ENCODE measurements at places on chromosomes 7 and 10.

GRCh38 chr10:3222068-3222467 is 49.5 kb upstream of the PITRM1 start:
- no peak for DNase-seq

- no peak for DNase-seq
Observed at GRCh38 chr7:55550841-55551537, 21.3 kb downstream of the VOPP1 start.

GRCh38 chr7:143292876-143293275 is 4.7 kb downstream of the CASP2 start:
- DNase-seq = no peak

DNA sequence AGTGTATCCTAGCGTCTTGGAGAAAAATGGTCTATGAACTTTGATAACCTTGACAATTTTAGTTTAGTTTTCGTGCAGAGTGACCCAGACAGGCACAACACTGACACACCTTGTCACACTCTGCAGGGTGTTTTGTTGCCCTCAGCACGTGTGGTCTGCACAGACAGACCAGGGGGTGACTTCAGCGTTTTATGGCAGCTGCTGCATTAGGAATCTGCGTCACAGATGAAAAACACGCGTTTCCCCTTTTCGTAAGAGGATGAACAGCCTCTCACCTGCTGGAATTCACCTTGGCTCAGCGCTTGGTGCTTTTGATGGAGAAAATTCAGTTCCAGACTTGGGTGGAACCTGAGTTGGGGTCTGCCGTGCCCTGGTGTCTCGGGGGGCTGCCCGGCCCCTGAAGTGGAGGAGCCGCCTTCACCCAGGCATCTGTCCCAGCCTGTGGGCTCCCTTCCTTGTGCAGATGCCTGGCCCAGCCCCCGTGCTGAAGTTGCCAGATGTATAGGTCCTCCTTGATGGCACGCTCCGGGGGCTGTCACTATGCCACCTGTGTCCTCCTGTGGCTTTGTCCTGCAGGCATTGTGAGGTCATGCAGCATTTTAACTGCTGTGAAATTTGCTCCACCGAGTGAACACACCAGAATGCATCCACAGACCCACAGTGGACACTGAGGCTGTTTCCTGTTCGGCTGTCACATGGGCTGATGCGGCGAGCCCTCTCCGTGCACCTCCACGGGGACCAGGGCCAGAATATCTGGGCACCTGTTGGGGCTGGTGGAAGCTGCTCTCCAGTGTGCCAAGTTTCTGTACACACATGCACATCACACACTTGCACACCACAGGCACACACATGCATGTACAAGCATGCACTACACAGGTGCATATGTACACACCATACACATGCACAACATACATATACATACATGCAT is 18.3 kb downstream of the INPP5A start:
- DNase-seq = no peak

- no peak for DNase-seq
Observed at GRCh38 chr10:119217991-119218490, 10.7 kb downstream of the GRK5 start.

GRCh38 chr7:142956951-142957623 is 5.1 kb downstream of the KEL start:
- DNase-seq = no peak

GRCh38 chr10:12650538-12651298 is 301.4 kb downstream of the CAMK1D start:
- no peak for DNase-seq

DNA sequence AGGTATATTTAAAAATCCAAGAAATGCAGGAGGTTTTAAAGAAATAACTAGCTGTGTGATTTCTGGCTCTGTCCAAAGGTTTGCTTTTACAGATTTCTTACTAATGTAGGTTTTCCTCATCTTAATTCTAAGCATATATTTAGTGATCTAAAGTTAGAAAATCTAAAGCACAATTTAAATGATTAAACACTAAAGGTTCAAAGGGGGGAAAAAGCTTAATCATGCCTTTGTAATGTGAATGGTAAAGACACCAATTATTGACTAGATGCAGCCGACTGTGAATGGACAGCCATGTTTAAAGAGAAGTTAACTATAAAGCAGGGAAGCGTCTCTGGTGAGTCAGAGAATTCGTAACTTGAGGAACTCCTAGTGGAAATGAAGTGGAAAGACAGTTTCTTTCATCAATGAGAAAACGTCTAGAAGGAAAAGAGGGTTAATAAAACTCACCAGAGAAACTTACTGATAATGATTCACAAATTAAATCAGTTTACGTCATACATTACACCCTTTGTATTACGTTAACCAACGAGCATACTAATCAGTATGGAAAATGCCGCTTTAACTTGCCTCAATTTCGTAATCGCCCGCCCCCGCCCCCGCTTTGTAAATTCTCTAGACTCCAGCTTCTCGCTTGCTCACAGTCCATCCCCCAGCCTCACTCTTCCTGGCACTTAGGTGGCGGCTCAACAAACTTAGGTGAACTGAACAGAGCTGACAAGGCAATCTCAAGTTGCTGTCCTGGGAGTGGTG is 1.1 kb upstream of the HBP1 start:
- peak; percentile 77 for DNase-seq

DNA sequence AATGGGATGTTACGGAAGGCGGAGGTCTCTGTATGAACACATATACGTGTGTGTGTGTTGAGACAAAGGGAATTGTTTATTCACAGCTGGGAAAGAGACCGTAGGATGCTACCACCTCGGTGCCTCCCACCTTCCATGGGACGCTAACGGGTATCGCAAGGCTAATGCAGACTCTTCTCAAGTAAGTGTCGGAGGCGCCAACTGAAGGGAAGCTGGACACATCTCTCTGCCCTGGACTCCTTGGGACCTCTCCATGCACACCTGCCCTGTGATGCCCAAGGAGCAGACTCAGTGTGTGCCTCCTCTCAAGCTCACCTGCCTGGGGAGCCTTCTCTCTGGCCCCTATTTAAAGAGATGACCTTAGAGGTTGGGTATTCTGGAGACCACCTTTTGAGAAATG is 230.9 kb downstream of the DNAJB6 start:
- DNase-seq = no peak

DNA sequence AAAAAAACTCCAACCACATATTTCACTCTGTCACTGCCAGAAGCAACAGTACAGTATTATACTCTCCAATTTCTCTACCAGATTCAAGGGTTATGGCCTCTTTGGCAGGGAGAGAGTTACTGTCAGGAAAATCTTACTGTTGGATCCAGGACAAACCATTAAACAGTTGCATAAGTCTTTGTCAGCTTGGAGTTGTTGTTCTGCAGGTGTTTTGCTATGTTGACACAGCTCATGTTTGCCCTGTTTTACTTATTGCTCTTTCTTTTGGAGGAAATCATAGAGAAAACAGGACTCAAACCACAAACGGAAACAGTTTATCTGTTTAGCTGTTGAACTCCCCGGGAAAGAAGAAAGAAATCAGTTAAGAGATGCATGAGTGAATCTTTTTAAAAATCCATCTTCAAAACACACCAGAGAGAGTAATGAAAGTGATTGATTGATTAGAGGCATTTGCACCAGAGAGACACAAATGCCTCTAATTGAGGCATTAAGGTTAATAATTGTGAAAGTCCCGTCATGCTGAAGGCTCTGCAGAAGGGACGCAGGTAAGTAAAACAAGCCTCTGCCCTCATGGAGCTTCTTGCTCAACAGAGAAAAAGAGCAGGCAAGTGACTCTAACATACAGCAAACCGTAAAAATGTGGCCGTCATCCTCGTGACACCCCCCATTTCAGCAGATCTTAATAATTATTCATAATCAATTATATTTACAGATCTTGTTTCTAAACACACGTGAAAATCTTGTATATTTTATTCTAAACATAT is 38.7 kb upstream of the ARHGAP21 start:
- DNase-seq = no peak

DNA sequence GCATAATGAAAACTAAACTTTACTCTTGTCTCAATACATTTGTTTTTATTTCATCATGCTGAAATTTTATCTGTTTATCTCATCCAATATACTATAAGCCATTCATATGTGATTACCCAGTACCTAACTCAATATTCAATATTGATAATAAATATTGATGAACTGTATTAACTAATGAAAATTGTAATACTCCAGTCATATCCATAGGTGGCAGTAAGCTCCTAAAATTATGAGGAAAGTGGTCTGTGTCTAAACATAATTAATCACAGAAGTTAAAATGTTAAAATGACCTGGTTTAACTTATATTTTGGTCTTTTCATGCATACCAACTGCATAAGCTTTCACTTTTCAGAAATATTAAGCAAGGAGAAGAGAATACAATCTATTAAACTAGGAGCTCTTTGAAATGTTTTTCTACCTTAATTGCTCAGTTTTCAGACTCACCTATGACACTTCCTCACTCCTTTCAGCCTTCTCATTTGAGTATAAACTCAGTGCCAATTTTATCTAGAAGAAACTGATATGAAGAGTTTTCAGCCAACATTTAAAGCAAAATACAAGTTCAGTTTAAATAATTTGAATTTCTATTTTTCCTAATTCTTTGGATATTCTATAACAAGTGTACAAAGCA is 30.5 kb upstream of the VWDE start:
- DNase-seq = no peak

DNA sequence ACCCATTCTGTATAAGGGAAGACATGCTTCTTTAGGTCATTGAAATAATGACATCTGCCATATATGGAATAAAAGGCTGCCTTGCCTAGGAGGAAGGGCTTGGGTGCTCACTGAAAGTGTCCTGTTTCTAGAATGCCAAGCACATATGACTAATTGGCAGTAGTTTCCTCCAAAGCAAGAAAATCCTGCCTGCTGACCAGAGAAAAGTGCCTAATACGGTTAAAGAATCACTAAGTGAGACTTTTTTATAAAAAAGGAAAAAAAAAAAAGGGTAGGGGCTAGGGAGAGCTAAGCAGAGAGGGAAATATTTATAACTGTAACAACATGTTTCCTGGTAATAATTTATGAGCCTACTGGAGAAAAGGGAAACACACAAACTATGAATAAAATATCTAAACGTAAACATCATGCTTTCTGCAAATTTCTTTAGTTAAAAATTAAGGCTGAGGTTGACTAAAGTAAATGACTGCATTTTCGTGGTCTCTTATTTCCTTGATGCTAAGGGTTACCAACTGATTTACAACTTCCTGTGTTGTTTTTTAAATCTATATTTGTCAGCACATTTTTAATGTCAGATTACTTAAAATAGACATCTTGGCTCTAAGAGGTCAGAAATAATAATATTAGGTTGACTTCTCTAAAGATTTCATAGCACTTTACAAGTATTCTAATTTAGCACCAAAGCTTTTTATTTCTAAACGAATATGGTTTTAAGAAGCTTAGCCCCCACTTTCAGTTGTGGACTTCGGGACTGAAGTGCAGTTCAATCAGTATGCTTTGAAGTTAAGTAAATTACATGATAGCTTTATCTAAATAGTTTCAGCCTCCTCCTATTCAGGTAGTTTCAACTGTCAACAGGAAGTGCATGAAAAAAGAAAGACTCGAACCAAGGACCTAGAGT is 89.6 kb downstream of the CABCOCO1 start:
- no peak for DNase-seq

DNA sequence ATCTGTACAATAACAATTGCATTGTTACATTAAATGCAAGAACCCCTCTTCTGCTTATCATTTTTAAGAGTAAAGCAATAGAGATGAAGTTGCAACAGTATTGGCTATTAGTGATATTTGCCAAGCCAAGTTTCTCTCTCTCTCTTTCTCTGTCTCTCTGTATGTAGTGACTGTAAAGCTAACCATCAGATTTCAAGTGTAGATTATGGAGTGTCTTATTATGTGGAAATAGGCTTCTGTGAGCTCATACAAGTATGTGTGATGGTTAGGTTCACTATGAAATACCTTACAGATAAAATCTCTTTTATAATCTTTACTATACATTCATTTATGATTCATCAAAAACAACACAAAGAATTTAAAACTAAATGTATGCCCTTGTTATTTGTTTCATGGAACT is 28.6 kb upstream of the NRP1 start:
- no peak for DNase-seq

- DNase-seq = no peak
Observed at GRCh38 chr10:103872137-103872931, 17.0 kb upstream of the SH3PXD2A start.

DNA sequence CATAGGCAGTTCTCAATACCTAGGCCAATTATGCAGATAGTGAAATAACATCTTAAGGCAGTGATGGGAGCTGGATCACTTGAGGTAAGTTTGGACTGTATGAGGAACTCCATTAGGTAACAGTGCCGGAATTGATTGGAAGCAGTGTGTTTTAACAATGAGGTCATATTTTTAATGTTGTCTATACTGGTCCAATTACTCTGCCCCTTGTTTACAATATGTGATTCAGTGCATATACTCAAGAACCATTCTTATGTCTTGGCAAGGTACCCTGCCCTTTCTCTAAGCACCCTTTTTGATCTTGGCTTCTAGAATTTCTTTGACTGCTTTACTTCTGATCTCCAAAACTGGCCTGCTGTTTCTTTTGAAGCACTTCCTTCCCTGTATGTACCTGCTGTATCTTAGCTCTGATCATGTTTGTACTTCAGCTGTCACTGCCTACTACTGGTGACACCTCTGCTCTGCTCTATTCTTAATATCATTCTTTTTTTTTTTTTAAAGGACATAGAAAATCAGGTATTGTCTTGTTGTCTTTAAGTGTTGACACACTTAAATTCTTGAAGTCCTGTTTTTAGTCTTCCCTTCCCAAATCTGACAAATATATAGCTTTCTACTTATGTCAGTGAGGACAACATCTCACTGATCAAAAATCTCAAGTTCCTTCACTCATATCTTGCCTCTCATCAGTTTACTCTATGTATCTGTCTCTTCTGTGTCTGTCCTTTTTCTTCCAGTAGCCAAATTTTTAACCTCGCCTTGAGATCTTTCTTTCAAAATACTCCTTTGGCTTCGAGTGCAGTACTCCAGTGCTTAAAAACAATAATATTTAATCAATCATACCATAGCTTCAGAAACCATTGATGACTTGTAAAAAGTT is 46.4 kb upstream of the RPA3 start:
- DNase-seq = no peak

GRCh38 chr7:16498122-16498521 is 28.5 kb upstream of the LRRC72 start:
- DNase-seq = no peak

GRCh38 chr10:76191336-76191735 is 759.9 kb downstream of the LRMDA start:
- DNase-seq = no peak

- DNase-seq = no peak
Observed at GRCh38 chr7:124022551-124022950, 10.3 kb downstream of the TMEM229A start.

GRCh38 chr10:28459453-28460144 is 73.3 kb upstream of the WAC start:
- no peak for DNase-seq

- DNase-seq = no peak
Observed at GRCh38 chr7:16646472-16647072, 591 bp downstream of the BZW2 start.

DNA sequence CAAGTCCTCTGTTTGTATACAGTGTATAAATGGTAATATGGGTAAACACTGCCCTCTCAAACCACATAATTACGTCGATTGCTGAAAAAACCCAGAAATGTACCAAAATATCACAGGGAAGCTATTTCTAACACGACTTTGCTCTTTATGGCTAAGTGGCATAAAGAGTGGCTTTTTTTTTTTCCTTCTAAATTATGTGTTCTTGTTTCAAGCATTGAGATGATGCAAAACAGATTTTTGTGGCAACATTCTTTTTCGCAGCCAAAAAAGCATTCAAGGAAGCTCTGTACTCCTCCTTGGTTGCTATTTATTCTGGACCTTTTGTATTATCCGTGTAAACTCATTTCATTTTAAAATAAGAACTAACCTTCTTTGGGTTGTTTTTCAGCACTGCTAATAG is 138.9 kb downstream of the VTI1A start:
- DNase-seq = no peak
